ENCODE measurements at places on chromosomes 16 and 17. TPM values are rescaled to one million over a fixed set of nuclear protein-coding genes. Genes with fewer than 3 reads are reported as not detected.

GRCh38 chr17:58376472-58377000 is 24.5 kb upstream of the SUPT4H1 start:
- DNase-seq: no peak

The FBXW10B gene
- total RNA-seq: 0.43 TPM

DNA sequence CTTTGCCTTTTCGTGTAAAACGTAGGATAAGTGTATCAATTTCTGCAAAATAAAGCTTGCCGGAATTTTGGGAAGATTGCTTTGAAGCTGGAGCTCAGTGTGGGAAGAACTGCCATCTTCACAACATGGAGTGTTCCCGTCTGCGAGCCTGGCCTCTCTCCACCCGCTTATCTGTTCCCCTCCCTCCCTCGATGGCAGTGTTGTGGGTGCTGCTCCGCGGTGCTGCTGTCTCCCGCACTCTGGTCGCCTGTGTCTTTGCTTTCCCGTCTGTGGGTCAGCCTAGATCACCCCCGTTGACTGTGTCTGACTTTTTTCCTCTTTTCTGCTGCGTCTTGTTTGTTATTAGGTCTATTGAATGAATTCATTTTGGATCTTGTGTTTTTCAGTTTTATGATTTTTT is 17.0 kb downstream of the ACSF3 start:
- DNase-seq: no peak

The KCNAB3 gene
- 1.4 TPM for total RNA-seq

- DNase-seq: no peak
These were observed 19.5 kb upstream of the DHX40 start for GRCh38 chr17:59545942-59546341.

The MYH13 gene
- total RNA-seq: not detected

GRCh38 chr16:10738231-10739077 is 5.2 kb upstream of the NUBP1 start:
- peak; percentile 66 for DNase-seq

The CDK5R1 gene
- 4.0 TPM for total RNA-seq

GRCh38 chr16:24088767-24089166 is 167.4 kb upstream of the CACNG3 start:
- no peak for DNase-seq

The CSHL1 gene
- total RNA-seq: not detected

The ELMO3 gene
- 57.4 TPM for total RNA-seq

DNA sequence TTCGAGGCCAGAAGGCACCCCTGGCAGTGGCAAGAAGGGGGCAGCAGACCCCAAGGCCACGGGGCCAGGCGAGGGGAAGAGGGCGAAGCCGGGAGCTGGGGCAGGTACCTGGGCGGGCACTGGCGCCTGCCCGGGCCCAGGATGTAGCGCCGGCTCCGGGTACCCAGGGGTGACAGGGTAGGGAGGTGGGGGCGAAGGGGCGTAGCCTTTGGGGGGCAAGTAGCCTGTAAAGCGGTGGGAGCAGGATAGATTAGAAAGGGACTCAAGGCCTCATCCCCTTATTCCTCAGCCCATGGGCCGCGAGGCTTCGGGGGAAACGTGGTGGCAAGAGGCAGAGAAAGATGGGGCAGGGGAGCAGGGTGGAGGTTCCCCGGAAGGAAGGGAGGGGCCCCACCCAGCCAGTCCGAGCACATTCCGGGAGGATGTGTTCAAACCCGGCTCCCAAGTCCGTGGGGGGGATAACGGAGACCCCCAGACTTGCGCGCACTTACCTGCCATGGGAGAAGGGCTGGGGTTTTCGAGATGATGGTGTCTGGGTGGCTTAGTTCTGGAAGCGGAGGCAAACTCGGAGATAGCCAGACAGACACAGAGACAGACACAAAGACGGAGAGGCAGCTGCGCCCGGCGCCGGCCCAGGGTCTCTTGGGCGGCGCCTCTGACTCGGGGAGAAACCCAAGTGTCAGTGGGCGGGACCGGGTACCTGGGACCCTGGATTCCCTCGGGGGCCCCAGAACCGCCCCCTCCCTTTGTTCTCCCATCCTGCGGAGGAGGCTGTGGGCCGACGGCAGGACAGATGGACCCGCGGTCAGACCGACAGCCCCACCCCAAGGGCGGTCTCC is 493 bp downstream of the PLSCR3 start:
- DNase-seq: peak; percentile 25

The SCN4A gene
- not detected for total RNA-seq

DNA sequence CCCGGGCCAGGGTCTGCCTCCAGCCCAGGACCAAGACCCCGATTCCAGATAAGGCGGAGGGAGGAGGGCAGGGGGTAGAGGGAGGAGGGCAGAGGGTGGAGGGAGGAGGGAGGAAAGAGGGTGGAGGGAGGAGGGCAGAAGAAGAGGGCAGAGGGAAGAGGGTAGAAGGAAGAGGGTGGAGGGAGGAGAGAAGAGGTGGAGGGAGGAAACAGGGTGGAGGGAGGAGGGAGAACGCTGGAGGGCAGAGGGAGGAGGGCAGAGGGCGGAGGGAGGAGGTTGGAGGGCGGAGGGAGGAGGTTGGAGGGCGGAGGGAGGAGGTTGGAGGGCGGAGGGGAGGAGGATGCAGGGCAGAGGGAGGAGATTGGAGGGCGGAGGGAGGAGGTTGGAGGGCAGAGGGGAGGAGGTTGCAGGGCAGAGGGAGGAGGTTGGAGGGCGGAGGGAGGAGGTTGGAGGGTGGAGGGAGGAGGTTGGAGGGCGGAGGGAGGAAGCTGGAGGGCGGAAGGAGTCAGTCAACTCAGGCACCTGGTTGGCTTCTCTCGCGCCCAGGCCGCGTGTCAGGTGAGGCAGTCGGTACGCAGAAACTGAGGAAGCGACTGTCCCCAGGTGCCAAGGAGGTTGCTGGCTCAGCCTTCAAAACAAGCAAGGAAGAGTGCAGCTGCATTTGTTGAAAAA is 65.2 kb downstream of the KLHDC4 start:
- no peak for DNase-seq

The ABCC12 gene
- total RNA-seq: not detected

DNA sequence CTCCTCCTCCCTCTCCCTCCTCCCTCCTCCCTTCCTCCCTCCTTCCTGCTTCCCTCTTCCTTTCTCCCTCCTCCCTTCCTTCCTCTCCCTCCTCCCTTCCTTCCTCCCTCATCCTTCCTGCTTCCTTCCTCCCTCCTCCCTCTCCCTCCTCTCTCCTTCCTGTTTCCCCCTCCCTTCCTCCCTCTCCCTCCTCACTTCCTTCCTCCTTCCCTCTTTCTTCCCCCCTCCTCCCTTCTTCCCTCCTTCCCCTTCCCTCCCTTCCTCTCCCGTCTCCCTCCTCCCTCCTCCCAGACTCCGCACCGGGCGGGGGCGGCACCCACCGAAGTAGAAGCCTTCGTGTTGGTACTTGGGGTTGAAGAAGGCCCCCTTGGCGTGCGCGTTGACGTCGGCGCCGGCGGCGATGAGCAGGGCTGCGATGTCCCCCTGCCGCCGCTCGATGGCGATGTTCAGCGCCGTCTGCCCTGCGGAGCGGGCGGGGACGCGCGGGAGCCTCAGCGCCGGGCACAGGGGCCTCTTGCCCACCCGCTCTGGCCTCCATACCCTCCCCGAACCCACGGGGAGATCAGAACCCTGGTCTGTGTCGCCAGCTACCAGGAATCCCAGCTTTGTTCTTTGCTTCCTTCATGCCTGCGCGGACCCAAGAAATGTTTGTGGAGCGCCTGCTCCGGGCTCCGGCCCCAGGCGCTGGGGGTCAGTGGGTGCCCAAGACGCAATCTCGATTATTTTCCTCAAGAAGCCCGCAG is 22.2 kb downstream of the TRPV3 start:
- peak; percentile 33 for DNase-seq

GRCh38 chr16:11705311-11706025 is 37.2 kb downstream of the TXNDC11 start:
- DNase-seq: no peak

DNA sequence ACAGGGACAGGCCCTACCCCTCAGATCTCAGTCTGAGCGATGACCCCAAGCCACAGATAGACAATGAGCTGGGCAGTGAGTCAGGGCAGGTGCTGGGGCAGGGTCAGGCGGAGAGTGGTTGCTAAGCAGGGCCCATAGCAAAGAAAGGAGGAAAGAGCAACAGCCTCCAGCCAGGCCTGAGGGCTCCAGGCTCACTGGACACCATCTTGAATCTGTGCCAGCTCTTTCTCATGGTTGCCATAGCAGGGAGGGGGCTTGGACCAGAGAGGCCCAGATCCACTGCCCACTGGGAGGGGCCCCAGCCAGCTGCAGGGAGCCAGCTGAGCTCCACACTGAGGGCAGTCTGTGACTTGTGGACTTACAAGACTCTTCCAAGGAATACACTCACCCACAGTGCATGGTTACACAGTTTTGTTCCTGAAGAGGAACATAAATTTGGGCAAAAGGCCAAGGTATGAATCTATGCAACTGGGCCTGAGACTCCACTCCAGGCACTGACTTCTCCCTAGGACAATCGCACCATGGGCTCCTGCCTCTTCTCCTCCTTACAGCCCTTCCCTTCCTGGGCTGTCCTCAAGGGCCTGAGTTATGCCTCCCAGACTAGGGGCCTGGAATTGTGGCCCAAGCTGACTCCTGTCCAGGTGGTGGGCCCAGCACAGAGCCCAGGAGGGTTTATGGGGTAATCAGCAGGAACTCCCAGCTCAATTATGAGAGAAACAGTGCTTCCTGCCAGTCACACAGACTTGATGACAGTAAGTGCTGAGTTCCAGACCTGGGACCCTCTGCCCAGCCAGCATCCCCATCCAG is 59.9 kb downstream of the BEAN1 start:
- DNase-seq: no peak

- DNase-seq: no peak
These were observed 68.8 kb downstream of the RMI2 start for GRCh38 chr16:11413907-11414595.

- no peak for DNase-seq
These were observed 14.9 kb downstream of the CEP131 start for GRCh38 chr17:81207610-81208581.

All from HT-29 (cell line).